Umbilical cord (tissue), 2 donors: ENCODE measurements at places on chromosomes 5 and 9.

DNA sequence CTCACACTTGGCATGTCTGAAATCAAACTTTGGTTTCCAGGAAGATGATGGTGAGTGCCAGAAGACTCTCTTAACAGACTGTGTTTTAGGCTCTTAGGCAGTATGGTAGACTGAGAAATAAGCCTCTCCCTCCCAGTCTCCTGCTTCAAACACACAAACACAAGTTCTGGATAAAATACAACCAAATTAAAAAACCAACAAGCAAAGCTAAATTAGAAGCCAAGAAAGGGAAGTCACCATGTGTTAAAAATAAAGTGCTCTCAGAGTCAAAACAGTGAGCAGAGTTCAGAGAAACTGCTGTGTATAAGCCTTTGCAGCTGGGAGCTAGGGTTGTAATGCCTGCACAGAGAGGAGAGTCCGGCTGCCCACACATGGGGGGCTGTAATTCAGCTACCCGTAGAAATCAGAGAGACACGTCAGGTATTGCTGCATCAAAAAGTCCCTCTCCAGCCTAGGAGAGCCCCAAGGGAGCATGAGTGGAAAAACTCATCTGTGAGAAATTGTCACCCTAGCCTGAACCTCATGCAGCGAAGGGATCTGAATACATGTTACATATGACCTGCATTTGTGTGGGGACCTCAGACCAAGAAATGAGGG lies 62.6 kb downstream of the ANGPTL2 start:
- no peak for DNase-seq

- DNase-seq: no peak
Observed at GRCh38 chr5:151697452-151697851, 10.7 kb upstream of the SPARC start.

- peak; percentile 15 for DNase-seq
Observed at GRCh38 chr9:111866976-111867375, 29.6 kb upstream of the UGCG start.

GRCh38 chr5:170681013-170681433 lies 102.5 kb upstream of the GABRP start:
- peak; percentile 68 for DNase-seq

DNA sequence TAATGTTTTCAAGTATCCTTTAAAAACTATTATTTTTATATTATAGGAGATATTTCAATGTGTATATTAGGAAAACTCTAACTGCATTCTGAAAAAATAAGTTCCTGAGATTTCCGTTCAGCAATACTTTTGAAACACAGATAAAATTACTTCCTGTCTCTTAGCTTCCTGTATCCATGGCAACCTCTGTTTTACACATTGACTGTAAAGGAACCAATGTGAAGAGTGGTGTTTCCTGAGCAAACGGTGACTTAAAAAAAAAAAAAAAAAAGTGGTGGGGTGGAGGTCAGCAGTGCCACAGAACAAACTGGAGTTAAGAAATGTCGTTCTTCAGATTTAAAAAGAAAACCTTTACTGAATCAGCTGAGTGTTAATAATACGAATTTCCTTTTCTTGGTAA lies at the start of gene LRRC70:
LRRC70 (plus strand) TSS at position 280 of the 400 bp plus-strand sequence. CDS start 620 bp downstream, outside the sequence.
- peak; percentile 67 for DNase-seq

DNA sequence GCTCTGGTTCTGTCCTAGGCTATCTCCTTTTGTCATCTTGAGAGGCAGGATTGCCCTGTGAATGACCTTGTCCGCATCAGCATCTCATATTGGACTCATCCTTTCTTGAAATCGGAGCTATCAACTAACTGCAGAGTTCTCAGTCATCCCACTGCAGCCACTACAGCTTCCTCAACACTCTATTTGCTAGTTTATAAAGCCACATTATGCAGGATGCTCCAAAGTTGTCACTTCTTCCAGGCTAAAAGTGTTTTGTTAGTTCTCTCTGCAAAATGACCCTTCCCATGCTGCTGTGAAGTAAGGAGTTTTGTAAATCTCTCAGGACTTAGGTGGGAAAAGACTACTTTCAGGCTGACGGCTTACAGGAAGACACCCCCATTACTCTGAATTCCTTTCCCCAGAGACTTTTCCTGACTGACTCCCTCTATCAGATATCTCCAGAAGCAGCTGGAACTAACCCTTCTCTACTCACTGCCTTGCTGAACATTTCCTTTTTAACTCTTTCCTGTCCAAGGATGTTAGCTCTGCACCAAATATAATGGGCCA lies 257.6 kb downstream of the NFIB start:
- DNase-seq: peak; percentile 48

GRCh38 chr5:35089334-35090314 lies 41.9 kb upstream of the AGXT2 start:
- DNase-seq: peak; percentile 67

- DNase-seq: peak; percentile 80
Observed at GRCh38 chr9:18545636-18546360, 71.8 kb downstream of the ADAMTSL1 start.

- DNase-seq: no peak
Observed at GRCh38 chr9:93299418-93300174, 115.7 kb downstream of the WNK2 start.

DNA sequence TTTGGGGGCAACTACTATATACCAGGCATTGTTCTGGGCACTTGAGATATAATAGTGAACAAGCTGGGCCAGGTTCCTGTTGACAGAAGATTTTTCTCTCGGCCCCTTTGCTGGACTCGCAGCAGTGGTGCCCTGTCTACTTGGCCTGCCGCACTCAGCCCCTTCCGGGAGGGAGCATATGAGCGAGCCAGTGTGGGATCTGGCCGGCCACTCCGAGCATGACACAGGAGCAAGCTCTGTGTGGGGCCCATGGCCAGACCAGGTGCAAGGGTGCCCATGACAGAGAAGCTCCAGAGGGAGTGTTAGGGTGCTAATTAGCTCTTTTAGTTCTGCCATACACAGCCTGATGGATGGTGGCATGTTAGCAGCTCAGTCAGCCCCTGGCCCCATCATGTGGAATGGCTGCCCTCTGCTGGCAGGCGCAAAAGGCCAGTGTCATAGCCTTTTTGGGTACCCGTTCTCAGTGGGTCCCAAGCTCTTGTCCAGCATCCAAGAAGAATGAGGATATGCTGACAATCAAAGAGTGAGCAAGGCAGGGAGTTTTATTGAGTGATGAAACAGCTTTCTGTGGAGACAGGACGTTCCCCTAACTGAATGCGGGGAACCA lies 9.3 kb upstream of the KIF4B start:
- no peak for DNase-seq

- DNase-seq: no peak
Observed at GRCh38 chr5:57955511-57955910, 472.9 kb upstream of the ACTBL2 start.

- DNase-seq: no peak
Observed at GRCh38 chr5:173055722-173055982, 500 bp upstream of the CREBRF start.

GRCh38 chr5:121144764-121145163 lies 680.7 kb downstream of the PRR16 start:
- peak; percentile 6 for DNase-seq

- DNase-seq: no peak
Observed at GRCh38 chr5:143585970-143586369, 182.5 kb upstream of the NR3C1 start.

DNA sequence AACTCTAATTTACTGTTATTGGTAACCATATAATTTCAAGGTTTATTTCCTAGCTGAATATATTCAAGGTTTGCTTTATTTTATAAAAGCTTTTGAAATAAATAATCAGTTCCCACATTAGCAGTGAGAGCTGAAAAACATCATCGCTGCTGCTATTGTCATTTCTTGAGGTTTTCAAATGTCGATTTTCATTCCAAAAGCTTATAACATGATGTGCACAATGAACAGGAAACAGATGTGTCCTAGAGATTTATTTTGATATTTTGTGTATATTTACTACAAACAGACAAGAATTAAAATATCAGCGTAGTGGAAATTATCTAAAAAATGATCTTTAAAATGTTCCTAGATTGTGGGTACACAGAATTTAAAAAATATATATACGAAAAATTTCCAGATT lies 10.5 kb upstream of the ITGA1 start:
- no peak for DNase-seq

DNA sequence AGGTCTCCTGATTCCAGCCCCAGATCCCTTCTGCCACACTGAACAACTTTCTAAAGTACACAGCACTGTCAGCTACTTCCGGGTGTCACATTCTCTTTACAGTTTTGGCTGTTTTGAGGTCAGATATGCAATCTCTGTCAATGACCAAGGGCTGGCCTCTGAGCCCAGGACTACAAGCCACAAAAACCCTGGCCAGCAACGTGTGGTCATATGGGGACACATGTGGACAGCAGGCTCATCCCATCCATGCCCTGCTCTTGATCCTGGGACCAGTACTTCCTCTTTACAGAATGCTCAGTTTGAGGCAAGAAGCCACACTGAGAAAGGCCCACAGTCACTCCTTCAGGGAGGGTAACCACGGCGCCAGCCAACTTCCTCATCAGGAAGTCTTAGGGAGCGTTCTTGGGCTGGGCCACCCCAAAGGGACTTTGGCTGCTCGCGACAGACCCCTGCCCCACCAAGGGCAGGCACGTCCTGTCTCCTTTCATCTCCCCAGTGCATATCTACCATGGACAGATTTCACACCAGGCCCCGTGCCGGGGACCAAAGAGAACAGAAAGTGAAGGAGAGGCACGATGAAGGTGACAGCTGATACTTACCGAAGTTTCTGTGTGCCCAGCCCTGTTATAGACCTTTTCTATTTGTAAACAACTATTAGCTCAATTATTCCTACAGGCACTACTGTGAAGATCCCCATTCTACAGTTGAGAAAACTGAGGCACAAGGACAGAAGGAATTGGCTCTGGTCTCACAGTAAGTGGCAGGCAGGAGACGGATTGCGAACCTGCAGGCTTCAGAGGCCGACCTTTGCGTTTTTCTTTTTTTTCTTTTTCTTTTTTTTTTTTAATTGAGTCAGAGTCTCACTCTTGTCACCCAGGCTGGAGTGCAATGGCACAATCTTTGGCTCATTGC lies 37.3 kb downstream of the STK10 start:
- peak; percentile 25 for DNase-seq

- DNase-seq: no peak
Observed at GRCh38 chr9:106127776-106128175, 433.4 kb downstream of the TMEM38B start.

GRCh38 chr5:114153392-114153791 lies 208.5 kb upstream of the KCNN2 start:
- DNase-seq: no peak

DNA sequence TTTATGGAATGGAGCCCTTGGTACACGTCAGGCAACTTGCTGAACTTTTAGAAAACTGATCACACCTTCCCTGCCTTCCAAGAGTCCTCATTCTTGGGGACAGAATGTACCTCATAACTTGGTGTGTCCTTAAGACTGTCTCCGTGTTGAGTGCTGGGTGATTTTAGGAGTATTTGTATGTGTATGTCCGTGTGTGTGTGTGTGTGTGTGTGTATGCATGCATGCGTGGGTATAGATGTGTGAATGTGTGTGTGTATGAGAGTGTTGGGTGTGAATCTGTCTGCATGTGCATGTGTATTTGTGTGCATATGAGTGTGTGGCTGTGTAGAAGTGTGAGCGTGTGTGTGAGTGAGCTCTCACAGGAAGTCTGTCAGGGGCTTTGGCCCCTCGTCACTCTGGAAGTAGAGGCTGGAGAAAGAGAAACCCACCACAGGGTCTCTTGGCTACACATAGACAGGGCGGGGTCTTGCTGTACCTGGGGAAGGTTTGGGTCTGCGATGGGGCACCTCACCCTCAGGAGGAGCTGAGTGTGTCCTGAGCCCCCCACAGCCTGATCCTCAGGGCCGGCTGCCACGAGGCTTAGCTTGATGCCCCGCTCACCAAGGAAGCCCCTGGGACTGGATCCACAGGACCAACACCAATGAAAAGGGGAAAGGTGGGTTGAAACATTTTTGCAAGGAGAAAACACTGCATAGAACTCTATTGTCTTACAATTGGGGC lies 33.1 kb upstream of the ANKRD33B start:
- DNase-seq: no peak

DNA sequence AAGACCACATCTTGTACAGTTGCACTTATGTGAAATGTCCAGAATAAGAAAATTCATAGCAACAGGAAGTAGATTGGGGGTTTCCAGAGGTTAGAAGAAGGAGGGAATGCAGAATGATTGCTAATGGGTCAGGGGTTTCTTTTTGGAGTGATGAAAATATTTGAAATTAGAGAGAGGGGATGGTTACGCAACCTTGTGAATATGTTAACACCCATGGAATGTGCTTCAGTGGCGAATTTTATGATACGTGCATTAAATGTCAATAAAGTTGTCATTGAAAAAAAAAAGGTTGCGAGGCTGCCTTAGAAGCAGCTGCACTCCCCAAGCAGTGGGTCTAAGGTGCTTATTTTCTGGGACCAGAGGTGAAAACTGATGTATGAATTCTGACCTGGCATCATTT lies 64.4 kb upstream of the SUB1 start:
- no peak for DNase-seq

DNA sequence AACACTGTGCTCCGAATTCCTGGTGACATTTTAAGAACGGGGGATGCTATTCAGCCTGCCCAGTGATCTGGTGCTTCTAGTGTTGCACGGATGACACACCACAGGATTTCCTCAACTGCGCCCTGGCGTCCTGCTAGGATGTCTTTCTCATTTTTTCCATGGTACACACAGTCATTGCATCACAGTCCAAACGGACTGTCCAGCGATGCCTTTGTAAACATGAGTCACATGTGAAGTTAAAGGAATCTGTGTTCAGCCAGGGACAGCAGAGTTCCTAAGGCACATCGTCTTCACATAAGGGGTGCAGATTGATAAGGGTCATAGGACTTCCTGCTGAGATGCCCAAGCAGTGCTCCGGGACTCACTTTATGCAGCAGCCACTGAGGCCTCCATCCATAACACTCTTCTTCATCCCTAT lies 9.3 kb upstream of the PTPN3 start:
- no peak for DNase-seq

GRCh38 chr5:95281226-95281625 lies 3.7 kb downstream of the MCTP1 start:
- DNase-seq: no peak

DNA sequence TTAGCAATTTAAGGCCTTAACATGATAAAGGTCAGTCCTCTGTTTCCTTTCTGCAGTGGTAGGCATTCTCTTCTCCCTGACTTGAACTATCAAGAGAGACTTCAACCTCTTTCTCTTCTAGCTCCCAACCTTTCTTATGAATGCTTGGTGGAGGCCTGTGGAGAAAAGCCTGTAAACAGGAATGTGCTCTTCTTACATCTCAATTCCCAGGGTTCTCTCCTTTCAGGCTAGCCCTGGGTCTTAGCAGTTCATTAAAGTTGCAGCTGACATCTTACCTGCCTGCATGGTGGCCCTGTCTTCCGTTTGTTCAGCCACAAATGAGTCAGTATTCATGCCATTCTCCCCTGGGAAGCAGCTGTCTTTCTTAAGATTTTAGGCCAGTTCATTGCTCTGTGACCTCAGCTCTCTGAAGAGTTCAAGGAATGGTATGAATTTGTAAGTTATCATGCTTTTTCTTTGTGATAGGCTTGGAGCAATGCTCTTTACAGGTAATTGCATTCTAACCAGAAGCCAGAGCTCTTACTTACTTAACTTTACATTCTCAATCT lies 77.8 kb downstream of the ADCY2 start:
- DNase-seq: no peak

GRCh38 chr9:17425384-17425783 lies 153.5 kb upstream of the SH3GL2 start:
- no peak for DNase-seq
